ENCODE measurements at places on chromosomes 1 and 21.

DNA sequence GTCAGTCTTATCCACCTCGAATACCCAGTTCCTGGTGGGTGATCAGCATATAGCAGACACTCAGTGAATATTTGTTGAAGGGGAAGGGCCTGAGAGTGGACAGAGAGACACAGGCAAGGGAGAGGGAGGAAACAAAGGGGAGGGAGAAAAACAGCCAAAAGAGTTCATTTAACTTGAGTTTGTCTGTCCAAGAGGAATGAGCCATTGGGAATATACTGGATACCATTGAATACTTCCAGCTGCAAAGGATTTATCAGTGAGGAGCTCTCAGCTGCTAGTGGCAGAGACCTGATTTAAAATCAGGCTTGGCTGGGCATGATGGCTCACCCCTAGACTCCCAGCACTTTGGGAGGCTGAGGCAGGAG lies 11.5 kb upstream of the BGLAP start:
- DNase-seq = no peak

GRCh38 chr1:2451741-2452140 lies 24.3 kb upstream of the PLCH2 start:
- DNase-seq = no peak

GRCh38 chr1:103106426-103107341 lies 1.6 kb downstream of the COL11A1 start:
- DNase-seq = peak; percentile 21

- DNase-seq = no peak
Measured at GRCh38 chr1:94379615-94380014, 38.6 kb upstream of the ABCD3 start.

DNA sequence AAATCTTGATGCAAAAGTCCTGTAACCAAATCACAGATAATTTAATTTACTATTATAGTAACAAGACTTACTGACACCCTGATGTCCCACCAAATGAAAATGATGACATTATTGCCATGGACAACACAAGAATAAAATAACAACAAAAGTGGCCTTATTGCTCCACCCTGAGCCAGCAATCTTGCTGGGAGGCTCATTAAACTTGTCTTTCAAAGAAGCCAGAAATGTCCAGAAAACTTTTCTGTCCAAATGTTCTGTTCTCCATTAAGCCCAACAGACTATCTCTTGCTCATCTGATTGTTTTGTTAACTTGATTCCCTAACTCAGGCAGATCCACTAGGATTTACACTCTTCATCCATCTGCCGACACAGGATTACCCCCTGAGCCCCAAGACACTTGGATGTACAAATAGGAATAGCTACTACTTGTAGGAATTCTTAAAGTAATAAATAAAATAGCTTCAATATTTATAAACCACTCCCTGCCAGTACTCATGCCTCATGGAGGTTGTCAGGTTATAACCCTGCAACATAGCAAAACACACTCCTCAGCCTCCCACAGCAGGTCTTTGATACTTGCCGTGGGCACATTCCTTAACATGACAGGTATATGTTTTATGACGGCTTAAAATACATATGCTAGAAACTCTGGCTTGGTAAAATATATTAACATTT lies 84.9 kb downstream of the PTPN14 start:
- no peak for DNase-seq

DNA sequence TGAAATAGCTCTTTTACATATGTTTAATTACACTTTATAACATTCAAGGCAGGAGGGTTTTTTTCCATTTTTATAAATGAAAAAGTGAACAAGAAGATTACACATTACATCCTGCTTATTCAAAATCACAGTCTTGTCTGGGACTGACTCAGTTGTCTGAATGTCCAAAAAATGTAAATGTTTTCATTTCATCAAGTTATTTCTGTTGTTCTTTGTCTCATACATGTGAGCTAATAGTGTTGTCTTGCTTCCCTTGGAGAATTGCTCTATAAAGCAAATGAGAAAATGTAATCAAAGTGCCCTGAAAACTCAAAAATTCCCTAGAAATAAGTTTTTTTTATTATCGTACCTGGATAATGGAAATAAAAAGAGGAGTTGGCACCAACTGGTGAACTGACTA lies 242.9 kb downstream of the GRIK1 start:
- DNase-seq = no peak

- no peak for DNase-seq
Measured at GRCh38 chr1:53629101-53629691, 109.8 kb downstream of the GLIS1 start.

DNA sequence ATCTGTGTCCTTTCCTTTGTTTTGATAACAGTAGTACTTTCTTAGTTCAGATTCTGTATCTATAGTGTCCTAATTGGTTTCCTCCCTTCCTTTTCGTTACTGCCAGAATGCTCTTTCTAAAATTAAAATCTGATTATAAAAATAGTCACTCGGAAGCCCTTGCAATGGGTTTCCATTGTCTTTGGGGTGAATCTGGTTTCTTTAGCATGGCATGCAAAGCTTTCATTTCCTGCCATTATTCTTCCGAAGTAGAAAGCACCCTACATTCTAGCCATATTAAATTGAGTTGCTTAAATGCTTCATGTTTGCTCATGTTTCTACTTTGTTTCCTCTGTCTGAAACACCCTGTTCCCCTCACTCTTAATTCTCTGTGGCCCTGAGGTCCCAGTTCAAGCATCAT lies 53.2 kb upstream of the MACF1 start:
- no peak for DNase-seq

DNA sequence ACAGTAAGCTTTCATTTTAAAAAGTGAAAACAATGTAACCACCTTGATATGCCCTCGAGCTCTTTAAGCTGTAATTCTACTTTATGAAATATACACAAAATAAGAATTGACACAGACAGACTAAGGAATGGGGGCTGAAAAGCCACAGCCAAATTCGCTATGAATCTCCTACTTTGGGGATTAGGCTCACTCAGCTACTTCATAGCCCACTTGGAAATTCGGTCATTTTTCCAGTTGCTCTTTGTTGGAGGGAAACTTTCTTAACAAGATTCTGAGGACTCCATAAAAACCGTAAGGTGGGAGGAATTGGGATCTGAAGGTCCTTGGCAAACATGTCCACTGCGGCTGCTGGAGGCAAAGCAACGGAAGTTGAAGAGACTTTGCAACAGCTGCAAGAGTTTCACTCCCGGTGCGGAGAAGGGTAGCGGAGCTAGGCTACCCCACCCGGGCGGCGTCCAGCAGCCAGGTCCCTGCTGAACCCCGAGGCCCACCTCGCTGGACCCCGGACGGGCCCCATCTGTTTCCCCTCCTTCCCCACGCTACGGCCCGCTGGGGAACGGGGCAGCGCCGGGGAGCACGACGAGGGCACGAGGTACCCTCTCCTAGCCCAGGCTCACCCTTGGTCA lies 634 bp downstream of the MYCBP start:
- DNase-seq = no peak

- DNase-seq = no peak
Measured at GRCh38 chr1:214404571-214405213, 123.7 kb downstream of the SMYD2 start.

DNA sequence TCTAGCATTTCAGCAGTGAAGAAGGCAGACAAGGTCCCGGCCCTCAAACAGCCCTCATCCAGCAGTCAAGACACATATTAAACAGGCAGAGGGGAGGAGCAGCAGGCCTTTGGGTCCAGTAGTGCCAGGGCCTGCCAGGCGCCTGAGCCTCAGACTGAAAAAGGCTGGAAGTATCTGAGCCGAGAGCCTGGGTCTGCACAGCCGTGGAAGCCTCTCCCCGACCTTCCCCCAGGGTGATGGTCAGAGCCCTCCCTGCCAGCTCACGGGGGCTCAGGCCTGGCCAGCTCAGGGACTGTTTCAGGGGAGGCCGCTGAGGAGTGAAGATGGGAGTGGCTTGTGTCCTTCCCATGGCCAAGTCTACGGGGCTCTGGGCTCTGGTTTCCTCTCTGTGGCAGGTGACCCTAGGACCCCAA lies 565.2 kb downstream of the PTPRU start:
- DNase-seq = no peak

GRCh38 chr1:50308878-50309277 lies 114.4 kb downstream of the DMRTA2 start:
- DNase-seq = no peak

- no peak for DNase-seq
Measured at GRCh38 chr1:66628926-66629325, 95.0 kb downstream of the SGIP1 start.

- no peak for DNase-seq
Measured at GRCh38 chr1:5936126-5936525, 56.1 kb downstream of the NPHP4 start.

DNA sequence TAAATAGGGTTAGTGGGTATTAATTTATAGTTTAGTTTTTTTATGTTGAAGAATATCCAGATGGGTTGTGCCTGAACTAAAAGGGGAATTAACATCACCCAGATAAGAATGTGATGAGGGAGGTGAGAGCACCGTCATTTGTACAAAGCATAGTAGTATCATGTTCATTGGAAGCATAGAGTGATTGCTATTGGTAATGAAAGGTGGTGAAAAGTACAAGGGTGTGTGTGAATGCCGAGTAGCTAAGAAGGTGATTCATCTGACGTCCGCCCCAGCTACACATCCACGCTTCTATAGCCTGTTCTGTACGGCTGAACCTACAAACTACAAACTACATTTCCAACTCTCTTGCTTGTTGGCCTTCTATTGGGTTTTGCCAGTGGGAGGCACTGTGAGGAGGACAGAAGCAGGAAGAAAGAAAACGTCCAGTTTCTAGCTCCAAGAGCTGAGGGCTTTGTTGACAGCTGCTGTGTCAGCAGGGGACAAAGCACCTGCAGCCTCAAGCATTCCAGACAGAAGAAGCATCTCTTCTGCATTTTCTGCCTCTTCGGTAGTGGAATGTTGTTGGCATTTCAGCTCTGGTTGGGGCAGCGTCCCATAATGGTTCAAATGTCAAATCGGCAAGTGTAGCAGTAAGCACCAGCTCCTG lies 404.8 kb downstream of the KCTD3 start:
- DNase-seq = no peak

DNA sequence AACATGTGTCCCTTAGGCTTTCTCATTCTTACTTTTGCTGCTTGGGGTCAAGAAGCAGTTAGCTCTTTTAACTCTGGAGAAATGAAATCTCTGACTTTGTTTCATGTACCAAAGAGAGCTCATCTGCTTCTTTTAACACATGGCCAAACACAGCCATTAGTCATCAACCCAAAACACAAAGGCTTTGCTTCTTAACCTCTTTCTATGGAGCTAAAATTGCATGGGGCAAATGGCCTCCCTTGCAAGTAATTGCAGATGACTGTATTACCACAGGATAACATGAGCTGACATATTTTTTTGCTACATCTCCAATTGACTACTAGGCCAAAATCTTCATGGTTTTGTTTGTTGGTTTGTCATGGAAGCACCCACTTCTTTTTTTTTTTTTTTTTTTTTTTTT lies 300.9 kb downstream of the BRINP3 start:
- DNase-seq = no peak

GRCh38 chr1:7108251-7108650 lies 323.0 kb downstream of the CAMTA1 start:
- no peak for DNase-seq

GRCh38 chr21:20443558-20444155 lies 554.6 kb upstream of the NCAM2 start:
- no peak for DNase-seq

DNA sequence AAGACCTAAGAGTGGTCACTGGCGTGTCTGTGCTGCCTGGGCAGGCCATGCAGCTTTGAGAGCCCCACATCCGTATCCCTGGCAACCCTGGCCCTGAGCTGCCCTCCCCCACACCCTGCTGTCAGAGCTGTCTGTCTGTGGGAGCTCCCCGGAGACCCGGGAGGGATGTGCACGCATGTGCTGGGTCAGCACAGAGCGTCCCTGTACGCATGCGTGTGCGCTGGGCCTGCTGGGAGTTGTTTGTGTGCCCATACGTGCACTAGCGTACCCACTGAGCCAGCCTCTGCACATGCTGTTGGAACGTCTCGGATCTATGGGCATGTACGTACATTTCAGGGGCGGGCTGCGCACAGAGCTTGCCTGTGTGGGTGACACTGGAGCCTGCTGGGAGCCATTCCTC lies 89.3 kb downstream of the EPHB2 start:
- DNase-seq = no peak

- no peak for DNase-seq
Measured at GRCh38 chr1:26237230-26237966, 3.4 kb downstream of the CEP85 start.

DNA sequence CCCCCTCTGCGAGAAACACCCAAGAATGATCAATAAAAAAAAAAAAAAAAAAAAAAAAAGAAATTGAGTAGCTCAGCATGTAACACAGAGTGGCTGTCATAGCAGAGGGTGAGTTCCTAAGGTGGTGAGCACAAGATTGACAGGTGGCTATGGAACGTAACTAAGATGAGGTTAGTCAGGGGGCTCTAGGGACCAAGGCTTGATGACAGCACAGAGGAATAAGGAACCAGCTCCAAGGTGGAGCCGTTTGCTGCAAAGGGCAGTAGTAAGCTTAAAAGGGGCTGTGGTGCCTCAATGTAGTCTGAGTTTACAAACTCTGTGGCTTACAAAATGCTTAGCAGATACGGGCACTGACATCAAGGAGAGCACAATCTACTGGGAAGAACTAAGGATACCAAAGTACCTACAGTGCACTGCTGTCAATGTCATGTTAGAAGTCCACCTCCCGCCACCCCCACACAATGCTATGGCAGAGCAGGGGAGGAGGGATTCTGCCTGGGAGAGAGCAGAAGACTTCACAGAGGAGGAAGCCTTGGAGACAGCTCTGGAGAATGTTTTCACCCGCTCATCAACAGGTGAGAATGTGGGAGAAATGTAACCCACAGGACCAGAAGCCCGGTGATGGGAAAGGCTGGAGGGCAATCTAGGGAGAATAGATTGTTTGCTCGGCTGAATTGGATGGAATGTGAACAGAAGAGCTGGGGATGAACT lies 13.1 kb downstream of the IQGAP3 start:
- no peak for DNase-seq

- DNase-seq = peak; percentile 50
Measured at GRCh38 chr1:154533952-154534844, 24.3 kb downstream of the UBE2Q1 start.

DNA sequence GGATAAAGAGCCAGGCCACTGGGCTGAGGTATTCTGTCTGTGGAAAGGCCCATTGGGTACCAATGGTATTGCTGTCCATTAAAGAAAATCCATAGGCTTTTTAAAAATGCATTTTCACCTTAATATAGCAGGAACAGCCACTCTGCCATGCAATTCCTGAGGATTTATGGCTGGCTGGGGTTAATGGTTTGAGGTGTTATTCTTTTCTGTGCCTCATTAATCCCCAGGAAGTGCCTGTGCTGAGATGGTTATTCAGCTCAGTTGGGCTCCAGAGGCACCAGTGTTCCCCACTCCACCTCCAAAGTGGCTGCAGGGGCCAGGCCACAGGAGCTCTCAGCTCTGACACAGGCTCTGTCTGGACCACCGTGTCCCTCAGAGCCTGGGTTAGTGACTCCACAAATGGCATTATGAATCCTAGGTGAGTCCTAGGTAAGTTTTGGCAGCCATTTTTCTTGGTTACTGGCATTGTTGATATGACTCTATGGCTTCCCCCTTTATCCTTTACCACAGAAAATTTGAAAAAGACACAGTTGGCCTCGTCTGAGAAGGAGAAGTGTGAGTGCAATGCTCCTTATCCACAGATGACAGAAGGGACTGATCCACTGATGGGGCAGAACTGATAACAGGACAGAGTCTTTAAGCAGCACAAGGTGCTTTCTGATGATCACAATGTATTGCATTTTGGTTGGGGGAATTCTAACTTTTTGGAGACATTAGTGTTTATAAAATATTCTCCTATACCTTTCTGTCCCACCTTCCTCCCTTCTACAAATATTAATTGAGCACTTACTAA lies 2.2 kb upstream of the PAPPA2 start:
- DNase-seq = no peak

GRCh38 chr1:212628046-212628445 lies 19.5 kb downstream of the ATF3 start:
- no peak for DNase-seq

- peak; percentile 44 for DNase-seq
Measured at GRCh38 chr1:204941421-204942338, 71.0 kb downstream of the NFASC start.
